ENCODE measurements at places on chromosomes 11 and 22.

DNA sequence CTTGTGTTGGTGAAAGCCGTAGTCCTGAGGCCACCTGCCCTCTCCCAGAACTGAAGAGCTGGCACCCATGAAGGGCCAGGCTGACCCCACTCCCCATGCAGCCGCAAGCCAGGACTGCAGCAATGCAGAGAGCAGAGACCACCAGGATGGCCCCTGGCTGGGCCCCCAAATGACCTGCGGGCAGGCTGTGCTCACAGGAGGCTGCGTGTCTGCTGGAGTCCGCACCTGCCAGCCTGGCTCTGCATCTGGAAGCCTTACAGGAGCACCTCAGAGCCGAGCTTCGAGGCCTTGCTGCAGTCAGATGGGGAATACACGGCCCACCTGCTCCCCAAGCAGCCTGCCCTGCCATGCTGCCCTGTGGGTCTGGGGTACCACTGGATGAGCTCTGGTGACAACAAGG lies 1336.8 kb downstream of the TBC1D22A start:
- no peak for DNase-seq

- DNase-seq, result no peak
These were observed 35.6 kb upstream of the CDON start for GRCh38 chr11:126098204-126098769.

DNA sequence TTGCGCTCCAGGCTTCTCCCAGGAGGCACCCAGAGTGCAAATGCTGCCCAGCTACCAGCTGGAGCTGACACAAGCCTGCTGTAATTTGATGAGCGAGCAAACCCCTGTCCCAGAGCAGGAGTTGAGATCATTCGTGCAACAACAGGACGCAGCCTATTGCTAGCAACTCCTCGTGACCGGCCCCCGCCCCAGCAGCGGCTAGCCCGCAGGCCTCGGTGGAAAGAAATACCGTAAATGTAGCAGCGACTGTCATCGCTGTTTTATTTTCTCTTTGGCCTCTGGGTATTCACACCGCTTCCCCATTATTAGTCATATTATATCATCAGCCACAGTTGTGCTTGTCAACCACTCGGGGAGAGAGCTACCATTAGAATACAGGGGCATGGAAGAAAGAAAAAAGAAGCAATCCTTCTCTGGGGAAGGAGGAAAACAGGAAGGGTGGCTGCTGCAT lies 59.2 kb upstream of the ATXN10 start:
- no peak for DNase-seq

DNA sequence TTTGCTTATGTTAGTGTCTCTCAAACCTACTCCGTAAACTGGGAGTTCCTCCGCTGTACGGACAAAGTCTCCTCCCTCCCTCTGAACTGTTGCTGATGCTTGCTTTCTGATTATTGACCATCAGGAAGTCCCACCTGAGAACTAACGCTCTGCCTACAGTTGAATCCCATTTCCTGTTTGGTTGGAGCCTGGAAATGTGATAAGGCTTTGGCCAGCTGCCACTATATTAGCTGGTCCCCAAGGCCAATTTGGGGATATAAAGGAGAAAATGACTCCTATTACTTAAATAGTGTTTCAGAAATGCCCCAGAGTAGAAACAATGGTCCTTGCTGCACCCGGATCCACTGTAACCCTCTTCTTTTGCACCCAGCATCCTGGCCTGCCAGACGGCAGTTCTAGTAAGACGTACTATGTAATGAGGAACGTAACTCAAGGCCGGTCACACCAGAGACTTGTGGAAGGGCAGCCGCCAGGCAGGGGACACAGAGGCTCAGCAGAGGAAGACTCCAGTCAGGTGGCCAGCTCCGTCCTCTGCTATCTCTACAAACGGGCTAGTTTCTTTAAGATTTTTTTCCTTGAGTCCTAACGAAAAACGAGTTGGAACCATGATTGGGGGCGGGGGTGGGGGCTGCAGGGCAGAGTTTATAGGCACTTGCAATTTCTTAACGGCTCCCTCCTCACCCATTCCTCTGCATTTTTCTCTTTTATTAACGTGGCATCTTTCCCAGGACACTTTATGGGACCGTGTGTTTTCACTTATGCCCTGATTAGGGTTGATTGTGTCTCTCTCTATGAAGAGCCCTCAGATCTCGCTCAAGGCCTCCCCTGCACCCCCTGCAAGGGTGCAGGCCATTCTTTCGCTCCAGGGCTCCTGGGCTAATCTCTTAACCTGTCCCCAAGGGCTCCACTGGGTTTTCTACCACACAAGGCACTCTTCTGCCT lies 72.8 kb upstream of the CDON start:
- DNase-seq, result no peak

GRCh38 chr22:47287516-47287915 lies 525.1 kb downstream of the TBC1D22A start:
- DNase-seq, result no peak

GRCh38 chr11:81497202-81497804 lies 1236.4 kb downstream of the FAM181B start:
- no peak for DNase-seq

- no peak for DNase-seq
These were observed 53.2 kb upstream of the FTH1 start for GRCh38 chr11:62020661-62021060.

- DNase-seq, result no peak
These were observed 41.3 kb downstream of the CD6 start for GRCh38 chr11:61012737-61013215.

GRCh38 chr11:48177661-48178060 lies 38.9 kb upstream of the OR4B1 start:
- no peak for DNase-seq

- DNase-seq, result no peak
These were observed 63.3 kb downstream of the LIF start for GRCh38 chr22:30183271-30183670.

DNA sequence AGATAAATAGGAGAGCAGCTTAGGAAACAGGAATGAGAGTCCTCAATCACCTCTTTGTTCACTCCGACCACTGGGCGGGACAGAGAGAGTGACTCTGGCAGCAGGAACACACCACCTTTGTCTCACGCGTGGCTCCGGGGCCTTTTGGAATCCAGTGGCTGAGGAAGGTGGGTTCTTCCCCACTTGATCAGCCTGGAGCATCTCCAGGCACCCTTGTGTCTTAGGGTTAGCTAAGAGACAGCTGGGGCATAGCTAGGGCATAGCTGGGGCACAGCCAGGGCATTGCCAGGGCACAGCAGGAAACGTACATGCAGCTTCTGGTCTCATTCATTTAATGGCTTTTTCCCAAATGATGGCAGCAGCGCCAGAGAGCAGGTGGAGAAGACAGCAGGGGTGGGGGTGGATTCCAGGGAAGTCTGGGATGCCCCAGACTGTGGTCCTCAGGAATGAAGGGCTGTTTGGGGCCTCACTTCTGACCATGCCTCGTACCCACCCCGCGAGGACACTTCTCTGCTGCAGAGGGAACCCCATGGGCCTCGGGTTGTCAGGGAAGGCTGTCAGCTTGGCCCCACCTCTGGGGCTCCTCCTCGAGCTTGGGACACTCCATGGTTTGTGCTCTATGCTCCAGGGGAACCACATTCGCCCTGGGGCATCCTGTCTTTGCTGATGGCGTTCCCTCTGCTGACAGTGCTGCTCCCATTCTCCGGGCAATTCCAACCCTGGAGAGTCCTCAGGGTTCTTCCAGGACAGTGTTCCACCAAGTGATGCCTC lies 30.4 kb upstream of the SHANK2 start:
- no peak for DNase-seq

GRCh38 chr11:396948-397548 lies 3.0 kb downstream of the PKP3 start:
- DNase-seq, result no peak

DNA sequence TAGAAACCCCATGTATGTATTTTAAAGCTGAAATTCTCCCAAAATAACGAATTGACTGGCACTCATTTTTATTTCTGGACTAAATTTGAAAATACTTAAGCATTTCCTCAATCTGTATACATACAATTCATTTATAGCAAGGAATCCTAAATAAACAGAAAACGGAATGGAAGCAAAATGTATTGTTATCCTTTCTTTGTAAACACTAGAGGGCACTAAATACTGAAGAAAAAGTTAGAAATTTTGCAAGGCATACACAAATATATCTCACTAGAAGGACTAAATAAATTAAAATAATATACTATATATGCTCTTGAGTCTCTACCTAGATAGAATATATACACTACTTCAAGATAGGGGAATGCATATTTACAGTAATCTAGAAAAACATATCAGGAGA lies 23.1 kb upstream of the ANO5 start:
- no peak for DNase-seq

DNA sequence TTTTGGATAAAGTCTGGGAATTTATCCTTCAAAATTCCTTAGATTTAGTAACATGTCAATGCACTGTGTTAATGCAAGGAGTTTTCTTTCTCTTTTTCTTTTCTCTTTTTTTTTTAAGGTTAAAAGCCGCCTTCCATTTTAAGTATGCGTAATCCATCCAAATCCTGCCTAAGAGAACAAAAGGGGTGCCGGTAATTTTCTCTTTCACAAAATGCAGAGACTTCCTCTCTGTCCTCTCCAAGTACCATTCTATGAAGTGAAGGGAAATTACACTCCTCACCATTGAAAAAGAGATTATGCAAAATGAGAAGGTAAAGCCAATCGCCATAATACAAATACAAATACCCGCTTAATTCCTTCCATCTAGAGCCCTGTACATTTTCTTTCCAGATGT lies 273.8 kb downstream of the BLID start:
- DNase-seq, result no peak

All from naive thymus-derived CD4-positive, alpha-beta T cell (primary cell).